ENCODE measurements at places on chromosomes 1 and 21.

GRCh38 chr1:212491454-212491853 lies 58.7 kb downstream of the NENF start:
- DNase-seq, result no peak

DNA sequence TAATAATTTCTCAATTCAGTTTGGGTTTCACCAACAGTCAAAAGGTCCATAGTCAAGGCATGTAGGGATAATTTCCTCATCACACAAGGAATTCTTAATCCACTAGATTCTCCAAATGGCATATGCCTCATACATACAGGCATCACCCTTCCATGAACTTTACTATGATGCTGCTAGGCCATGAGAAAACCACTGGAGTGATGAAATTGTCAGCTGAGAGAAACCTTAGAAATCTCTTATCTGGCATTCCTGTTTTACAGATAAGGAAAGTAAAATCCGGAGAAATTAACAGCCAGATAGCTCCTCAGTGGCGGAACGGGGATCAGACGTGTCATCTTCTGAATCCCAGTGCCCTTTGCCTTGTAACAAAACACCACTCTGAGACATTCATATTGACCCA lies 274.4 kb downstream of the NTNG1 start:
- DNase-seq, result no peak

- DNase-seq, result peak; percentile 48
These were observed 38.0 kb downstream of the TMEM50B start for GRCh38 chr21:33441489-33442477.

GRCh38 chr1:173504268-173504667 lies 27.1 kb downstream of the PRDX6 start:
- DNase-seq, result no peak

GRCh38 chr1:55056632-55056992 lies 17.3 kb downstream of the PCSK9 start:
- no peak for DNase-seq

DNA sequence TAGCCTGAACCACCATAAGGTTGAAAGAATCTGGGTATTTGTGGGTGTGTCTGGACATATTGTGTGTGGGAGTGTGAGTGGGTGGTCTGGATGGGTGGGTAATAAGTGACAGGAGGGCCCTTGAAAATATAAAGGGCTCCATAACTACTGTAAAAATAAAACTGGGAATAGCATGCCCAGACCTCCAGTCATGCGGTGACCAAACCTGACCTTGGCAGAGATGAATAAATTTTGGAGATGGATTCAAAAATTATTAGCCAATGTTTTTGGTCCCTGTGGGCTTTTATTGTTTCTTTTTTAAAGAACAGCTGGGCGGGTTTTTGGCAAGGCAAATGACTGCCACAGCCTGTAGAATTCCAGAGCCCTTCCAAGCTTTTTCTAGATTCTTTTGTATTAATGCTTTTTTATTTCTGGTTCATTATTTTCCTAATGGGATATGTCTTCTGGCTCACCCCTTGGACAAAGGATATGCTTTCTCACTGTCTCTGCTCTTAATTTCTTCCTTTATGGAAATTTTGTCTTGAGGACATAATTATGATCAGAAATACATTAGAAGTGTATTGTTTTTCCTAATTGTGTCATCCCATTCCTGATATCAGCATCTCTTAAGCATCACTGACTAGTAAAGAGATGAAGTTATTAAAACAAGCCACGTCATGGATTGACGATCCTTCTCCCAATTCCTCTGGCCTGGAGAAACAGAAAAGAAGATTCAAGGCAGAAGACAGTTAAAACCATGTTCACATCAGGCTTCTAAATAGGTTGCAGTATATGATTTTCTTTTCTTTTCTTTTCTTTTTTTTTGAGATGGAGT lies 69.5 kb downstream of the NTMT2 start:
- DNase-seq, result no peak

DNA sequence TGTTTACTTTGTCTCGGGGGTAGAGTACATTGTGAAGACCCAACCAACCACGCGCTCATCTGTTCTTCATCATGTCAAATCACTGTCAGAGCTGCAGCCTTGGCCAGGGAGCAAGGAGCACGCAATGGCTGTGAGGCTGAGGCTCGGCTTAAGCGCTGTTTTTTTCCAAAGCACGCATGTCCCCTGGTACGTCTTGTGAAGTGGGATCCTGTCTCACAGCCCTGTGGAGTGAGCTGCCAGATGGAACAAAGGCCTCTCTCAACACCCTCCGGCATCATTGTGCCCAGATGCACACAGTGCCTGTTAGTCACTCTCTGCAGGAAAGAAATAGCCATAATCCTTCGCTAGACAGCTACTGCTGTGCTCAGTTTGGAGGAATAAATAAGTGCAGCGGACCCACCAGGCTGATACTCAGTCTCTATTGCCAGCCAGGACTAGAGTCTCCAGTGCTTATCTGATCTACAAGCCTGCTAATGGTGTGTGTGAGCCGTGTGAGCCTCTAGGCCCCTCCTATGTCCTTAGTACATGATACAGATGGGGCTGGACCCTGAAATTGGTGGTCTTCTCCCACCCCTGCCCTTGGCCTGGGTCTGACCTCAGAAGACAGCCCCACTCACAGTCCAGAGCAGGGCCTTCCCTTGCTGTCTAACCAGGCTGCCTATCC lies 91.3 kb upstream of the COA6 start:
- DNase-seq, result no peak

GRCh38 chr1:173527151-173527826 lies 50.2 kb downstream of the PRDX6 start:
- DNase-seq, result no peak

GRCh38 chr1:154186852-154187501 lies 4.9 kb downstream of the TPM3 start:
- DNase-seq, result no peak

DNA sequence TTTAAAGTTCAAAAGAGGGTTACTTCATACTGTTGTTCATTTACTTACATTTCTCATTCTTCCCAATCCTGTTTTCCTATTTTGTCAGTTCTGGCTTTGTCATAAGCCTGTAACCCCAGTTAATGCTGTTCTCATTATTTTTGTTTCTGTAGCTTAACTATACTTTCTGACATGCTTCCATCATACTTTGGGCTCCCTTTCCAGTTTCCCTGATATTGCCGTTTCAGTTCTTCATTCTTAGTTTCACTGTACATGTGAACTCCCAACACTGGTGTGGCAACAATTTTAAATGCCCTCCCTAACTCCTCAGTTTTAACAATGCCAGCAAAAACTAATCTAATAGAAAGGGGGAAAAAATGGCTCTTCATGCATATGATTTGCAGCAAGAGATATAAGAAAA lies 456.7 kb downstream of the LMO4 start:
- no peak for DNase-seq

DNA sequence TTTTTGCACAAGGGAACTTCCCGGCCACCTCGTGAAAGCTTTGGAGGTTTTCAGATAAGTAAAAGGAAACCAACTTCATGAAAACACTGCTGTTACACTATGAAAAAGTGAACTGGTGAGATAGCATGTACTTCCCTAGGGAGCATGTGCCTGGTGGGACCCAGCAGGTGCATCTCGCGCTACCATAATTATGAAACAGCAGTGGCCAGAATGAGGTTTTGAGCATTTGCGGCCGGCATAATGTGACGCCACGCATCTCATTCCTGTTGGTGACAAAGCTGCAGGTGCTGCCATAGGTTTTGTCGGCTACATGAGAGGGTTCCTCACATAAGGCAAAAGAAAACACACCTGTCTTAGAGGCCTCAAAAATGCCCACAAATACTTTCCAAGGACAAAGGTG lies 1.7 kb downstream of the KRTAP10-3 start:
- DNase-seq, result no peak

DNA sequence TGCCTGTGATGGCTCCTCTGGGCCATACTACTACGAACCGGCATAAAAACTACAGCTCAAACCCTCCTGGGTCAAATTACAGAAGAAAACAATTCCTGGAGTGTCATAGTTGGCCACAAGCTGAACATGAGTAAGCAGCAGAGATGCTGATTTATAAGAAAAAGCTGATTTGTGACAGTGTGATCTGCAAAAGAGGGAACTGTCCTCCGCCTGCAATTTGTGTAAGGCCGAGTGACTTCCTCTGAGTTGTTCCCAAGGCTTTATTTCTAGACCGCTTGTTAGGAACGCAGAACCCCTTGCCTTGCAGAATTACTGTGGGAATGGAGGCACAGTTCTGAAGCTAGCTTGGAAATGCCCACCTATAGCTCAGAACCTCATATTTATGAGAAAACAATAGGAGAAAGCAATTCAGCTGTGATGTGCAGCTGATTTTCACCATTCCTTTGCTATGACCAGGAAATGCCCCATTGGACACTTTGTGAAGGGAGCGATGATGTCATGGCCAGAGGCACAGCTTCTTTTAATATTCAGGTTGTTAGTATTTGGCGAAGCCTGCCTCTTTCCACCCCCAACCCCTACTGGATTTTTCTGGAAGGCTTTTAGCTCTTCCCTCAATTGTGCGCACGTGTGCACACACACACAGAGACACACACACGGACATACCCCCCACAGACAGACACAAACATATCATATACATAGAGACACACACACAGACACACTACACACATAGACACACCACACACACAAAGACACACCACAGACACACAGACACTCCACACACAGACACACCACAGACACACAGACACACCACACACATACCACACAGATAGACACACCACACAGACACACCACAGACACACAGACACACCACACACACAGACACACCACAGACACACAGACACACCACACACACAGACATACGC lies 47.6 kb downstream of the IER5 start:
- no peak for DNase-seq

- no peak for DNase-seq
These were observed 3.5 kb downstream of the TNFRSF14 start for GRCh38 chr1:2559509-2560298.

DNA sequence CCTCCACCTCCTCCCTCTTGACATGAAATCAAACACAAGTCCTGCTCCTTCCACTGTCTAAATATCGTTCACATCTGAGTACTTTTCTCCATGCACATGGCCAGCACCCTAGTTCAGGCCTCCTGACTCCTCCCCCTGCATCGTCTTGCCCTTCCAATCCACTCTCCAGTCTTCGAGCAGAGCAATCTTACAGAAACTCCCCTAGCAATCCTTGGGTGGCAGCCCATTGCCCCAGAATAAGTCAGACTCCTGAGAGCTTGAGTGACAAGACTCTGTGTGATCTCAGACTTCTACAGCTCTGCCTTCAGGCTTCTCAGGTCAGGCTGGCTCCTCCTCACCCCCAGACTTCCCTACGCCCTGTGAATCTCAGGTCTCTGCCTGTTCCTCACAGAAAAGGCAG lies 5.5 kb downstream of the SH2D2A start:
- DNase-seq, result no peak

DNA sequence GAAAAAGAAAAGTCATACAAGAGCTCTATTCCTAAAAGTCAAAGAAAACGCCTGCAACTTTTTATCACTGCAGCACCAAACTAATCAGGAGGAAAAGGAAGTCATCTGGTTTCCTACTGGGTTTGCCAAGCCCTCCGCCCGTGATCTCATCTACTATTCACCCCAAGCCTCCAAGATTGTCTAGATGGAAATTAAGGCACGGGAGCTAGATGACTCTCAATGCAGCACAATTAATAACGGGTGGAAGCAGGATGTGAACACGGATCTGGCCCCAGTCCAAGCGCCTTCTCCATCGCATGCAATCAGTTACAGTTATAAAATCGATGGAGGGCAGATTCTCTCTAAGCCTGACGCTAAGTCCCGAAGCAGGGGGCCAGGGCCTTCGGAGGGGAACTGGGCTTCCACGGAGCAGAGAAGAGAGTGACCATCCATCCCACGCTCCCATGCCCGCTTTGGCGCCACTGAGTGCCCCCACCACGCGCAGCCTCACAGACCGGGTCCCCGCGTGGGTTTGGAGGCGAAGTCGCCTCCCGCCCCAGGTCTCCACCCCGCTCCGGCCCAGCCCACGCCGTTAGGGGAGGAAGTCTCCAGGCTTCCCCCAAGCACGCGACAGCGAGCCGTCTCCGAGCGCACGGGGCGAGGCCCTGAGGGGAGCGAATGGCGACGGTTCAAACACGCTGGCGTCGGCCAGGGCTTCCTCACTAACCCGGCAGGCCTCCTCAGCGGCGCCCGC lies 1.8 kb downstream of the HSF2BP start:
- DNase-seq, result no peak

GRCh38 chr1:40316595-40317393 lies at the start of gene COL9A2:
COL9A2 (minus strand) TSS chr1:40317286; CDS start chr1:40317197, 89 bp downstream.
- peak; percentile 15 for DNase-seq

All from NCI-H1694 (cell line).